NCI-H1417 treated with DMSO at 0.1 percent for 48 hours (cell line): ENCODE measurements at places on chromosomes 5 and 9.
A peak's percentile ranks its signal among the peaks of the same experiment; 100 is the strongest.

GRCh38 chr9:79431019-79431679 is 140.6 kb upstream of the TLE4 start:
- DNase-seq = no peak

DNA sequence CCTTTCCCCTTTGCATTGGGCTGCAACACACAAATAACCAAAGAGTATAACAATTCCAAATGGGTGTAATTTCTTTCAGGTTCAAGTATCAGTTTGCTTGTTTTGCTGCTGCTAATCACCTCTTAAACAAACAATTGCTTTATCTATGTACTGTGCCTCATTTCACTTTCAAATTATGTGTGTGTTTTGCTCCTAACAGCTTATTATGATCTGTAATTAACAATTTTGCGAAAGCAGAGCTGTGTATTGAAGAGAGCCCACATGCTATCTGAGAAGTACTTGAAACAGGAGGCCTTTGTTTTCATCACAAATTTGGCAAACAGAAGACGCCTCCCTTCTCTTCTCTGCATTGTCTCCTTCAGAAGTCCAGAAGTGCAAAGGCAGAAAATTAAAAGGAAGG is 312.0 kb downstream of the TLE1 start:
- peak; percentile 42 for DNase-seq

DNA sequence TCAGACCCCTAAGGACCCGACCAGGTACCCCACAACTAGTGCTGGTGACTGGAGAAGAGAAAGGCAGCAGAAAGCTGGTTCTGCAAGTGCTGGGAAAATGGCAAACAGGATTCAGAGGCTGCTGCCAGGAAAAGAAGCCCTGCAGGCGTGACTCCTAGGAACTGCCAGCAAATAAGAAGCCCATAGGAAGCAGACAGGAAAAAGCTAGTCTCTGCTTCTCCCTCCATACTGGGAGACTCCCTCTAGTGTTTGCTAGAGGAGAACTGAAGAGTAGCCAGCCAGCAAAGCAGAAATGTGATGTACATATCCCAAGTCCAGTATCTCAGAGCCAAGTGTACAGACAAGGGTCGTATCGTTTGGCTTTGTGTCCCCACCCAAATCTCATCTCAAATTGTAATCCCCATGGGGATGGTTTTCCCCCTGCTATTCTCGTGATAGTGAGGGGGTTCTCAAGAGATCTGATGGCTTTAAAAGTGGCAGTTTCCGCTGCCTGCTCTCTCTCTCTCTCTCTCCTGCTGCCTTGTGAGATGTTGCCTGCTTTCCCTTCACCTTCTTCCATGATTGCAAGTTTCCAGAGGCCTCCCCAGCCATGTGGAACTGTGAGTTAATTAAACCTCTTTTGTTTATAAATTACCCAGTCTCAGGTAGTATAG is 38.1 kb upstream of the TUSC1 start:
- DNase-seq = no peak

DNA sequence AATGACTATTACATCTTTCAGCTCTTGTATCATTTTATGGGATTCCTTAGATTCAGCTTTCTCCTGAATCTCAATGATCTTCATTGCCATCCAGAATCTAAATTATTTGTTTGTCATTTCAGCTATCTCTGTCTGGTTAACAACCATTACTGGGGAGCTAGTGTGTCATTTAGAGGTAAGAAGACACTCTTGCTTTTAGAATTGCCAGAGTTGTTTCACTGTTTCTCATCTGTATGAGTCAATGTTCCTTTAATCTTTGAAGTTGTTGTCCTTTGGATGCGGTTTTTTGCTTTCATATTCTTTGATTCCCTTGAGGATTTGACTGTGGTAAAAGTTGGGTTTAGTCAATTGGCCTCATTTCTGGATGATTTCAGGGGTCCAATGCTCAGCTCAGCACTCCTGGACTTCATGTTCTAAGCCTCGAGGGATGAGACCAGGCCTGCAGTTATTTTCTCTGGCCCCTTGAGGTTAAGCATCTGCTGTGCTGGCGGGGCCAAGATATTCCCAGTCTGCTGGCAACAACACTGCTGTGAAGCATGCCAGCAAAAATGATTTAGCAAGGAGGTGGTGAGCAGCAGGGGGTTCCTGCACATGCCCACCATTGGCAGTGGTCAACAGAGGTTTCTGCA is 102.4 kb upstream of the PCSK5 start:
- no peak for DNase-seq

- no peak for DNase-seq
Observed at GRCh38 chr9:136053757-136054142, 41.3 kb downstream of the NACC2 start.

GRCh38 chr5:25540628-25541027 is 895.9 kb upstream of the CDH10 start:
- DNase-seq = no peak

DNA sequence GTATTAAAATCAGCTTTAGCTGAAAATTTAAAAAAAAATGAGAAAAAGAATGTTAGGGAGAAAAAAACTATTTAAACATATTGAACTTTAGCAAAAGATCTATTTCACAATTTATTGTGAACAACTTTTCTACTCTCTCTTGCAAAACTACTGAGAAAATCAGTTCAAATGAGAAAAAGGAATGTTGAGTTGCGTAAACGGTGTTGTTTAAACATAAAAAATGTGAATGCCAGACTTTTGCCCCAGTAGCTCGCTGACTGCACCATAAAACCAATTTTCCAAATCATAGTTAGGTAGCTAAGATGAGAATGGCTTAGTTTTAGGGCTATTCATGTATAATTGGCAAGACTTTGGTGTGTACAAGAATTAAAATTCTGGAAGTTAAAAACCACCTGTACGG is 13.4 kb upstream of the RAD23B start:
- DNase-seq = no peak

GRCh38 chr9:114359801-114360200 is 28.0 kb downstream of the AKNA start:
- DNase-seq = no peak

DNA sequence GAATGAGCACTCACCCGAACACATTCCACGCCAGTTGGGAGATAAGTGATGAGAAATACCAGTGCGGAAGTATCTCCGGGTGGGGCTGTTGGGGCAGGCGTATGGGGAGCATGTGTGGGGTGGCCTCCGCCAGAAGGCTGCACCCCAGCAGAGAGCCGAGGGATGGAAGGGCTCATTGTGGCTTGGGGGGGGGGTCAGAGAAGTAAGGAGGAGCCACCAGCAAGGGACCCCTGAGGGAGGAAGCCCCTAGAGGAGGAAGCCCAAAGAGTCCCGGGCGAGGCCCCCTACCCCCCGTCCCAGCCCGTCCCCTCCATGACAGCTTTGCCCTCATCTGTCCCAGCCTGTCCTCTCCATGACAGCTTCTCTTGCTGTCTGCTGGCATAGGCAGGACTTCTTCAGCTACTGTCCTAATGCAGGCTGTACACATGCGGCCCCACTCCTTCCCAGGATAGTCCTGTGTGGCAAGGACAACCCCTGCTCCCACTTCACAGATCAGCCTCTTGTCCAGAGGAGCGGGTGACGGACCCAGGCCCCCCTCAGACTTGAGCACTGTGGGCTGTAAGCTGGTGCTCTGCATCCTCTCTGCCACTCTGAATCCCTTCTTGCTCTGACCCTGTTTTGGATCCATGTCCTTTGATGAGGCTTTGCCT is 239.6 kb downstream of the CACNA1B start:
- no peak for DNase-seq

GRCh38 chr9:37201581-37201980 is 81.2 kb downstream of the ZCCHC7 start:
- no peak for DNase-seq

GRCh38 chr5:28310696-28311095 is 1272.3 kb upstream of the CDH9 start:
- DNase-seq = no peak

- no peak for DNase-seq
Observed at GRCh38 chr9:32625320-32625719, 10.1 kb downstream of the TAF1L start.

DNA sequence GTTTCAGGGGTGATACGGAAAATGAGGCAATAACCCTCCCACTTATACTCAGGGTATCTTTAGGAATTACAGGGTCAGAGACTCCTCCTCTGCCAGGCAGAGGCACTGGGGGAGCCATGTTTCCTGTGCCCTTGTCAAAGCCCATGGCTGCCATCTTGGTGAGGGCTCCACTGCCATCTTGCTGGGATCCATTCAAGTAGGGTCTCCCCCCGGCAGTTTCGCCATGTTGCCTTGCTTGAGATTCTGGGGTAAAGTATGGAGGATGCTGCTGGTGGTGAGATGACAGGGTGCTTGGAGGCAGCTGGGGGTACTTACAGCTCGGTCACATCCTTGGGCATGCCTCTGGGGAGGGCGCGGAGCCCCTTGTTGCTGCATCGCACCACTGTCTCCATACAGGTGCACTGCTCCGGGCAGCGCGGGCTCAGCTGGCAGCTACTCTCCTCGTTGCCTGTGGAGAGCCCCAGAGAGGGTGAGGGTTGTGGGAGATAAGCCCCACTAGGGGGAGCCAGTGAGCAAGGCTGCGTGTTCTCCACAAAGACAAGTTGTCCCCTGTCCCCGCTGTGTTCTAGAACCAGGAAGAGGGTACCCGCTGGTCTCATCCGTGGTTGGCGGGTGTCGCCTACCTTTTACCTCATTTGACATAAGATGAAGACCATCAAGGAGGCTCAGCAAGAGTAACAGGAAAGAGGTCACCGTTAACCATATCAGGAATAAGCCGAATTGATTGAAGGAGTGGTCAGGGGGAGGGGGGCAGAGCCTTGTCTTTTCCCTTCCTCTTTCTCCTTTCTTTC is 169.0 kb upstream of the PANK3 start:
- DNase-seq = no peak

- DNase-seq = no peak
Observed at GRCh38 chr5:142014911-142015584, 2.2 kb upstream of the GNPDA1 start.

GRCh38 chr9:3240656-3241268 is 285.0 kb downstream of the RFX3 start:
- DNase-seq = no peak

- DNase-seq = no peak
Observed at GRCh38 chr5:33867241-33867640, 24.5 kb downstream of the ADAMTS12 start.

GRCh38 chr9:16619914-16620520 is 250.5 kb downstream of the BNC2 start:
- no peak for DNase-seq

- DNase-seq = no peak
Observed at GRCh38 chr5:112687306-112687705, 50.4 kb upstream of the APC start.

DNA sequence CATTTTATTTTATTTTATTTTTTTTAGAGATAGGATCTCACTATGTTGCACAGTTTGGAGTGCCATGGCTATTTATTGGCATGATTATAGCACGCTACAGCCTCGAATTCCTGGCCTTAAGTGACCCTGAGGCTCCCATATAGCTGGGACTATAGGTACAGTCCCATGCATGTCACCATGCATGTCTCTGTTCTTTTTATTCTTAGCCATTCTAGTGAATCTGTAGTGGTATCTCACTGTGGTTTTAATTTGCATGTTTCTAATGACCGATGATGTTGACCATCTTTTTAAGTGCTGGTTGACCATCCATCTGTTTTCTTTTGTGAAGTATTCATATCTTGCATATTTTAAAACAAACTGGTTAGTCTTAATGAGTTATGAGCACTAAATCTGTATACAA is 76.1 kb downstream of the SLC44A1 start:
- no peak for DNase-seq

GRCh38 chr5:173969167-173970049 is 19.6 kb upstream of the C5orf47 start:
- no peak for DNase-seq

DNA sequence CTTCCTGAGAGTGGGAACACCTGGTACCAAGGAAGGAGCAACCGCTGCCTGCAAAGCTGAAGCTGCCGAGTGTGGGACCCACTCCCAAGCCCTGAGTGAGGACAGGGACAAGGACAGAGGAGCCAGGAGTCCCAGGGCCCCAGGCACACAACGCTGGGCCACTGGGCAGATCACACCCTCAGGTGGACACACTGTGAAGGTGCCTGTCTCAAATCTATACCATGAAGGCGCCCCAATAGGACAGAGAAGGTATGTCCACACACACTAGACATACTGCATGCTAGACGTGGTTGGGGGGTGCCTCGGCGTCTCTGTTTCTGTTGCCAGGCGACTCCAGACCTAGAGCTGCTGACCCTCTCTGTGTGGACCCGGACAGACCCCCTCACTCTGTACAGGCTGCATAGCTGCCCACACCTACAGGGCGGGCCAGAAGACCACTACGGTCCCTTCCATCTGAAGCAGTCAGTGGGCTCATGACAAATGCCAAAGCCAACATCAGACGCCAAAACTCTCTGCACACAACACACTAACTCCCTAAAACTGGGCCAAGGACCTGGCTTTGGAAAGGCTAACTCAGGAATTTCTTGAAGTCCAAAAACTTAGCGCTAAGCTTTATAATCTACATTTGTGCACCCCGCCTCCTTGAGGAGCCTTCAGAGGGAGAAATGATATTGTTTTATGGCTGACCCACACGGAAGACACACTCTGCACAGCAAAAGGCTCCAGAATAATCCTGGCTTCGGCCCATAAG is 60.7 kb downstream of the ROR2 start:
- DNase-seq = no peak
